Activated naive CD4-positive, alpha-beta T cell (primary cell): ENCODE measurements at places on chromosomes 1 and 21.

GRCh38 chr1:80919426-80919825 lies 881.3 kb upstream of the ADGRL2 start:
- no peak for DNase-seq

GRCh38 chr1:55399346-55399745 lies 184.2 kb upstream of the USP24 start:
- DNase-seq: no peak

- DNase-seq: no peak
Measured at GRCh38 chr1:93619507-93620171, 62.0 kb downstream of the BCAR3 start.

DNA sequence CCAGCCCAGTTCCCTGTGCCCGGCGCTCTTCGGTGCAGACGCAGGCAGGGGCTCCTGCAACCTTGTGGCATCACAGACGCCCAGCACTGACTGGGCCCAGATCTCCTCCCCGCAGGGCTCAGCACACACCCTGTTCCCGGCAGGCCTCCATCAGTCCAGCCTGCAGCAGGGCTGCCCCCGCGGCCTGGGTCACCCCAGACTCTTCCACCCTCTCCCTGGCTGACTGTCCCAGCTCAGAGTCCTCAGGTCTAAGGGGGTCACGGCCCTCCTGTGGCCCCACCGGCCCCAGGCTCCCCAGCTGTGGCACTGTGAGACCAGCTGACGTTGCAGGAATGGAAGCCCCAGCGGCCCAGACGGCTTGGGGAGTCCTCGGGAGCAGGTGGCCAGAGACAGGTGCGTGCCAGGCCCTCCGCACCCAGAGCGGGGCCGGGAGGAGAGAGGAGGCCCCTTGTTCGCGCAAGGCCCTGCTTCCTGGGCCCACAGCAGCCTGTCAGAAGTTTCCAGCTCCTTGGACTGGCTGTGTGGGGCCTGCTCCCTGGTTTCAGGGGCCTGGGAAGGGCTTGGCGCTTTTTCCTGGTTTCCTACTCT lies 4.2 kb downstream of the B3GALT6 start:
- no peak for DNase-seq

GRCh38 chr21:38790961-38791360 lies 14.8 kb upstream of the ETS2 start:
- no peak for DNase-seq

- DNase-seq: no peak
Measured at GRCh38 chr1:241235256-241235897, 121.6 kb downstream of the RGS7 start.

- no peak for DNase-seq
Measured at GRCh38 chr1:240115831-240116230, 24.1 kb downstream of the FMN2 start.

DNA sequence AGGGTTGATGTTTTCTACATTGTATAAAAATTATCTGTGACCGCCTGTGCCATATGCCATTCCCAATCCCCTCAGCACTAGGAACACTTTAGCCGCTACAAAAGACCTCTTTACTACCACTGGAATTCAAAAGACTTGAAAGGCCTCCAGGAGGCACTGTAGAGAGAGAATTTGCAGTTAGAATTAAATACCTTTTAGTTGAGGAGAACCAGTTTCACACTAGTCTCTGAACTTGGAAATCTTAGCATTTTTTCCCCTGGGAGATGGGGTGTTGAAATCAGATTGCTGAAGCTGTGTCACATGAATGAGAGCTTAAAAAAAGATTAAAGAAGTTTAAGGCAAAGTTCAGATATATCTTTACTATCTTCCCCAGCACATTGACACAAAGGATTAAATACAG lies 291.0 kb downstream of the ADGRL2 start:
- no peak for DNase-seq

GRCh38 chr21:36640721-36641244 lies 58.1 kb upstream of the SIM2 start:
- no peak for DNase-seq

DNA sequence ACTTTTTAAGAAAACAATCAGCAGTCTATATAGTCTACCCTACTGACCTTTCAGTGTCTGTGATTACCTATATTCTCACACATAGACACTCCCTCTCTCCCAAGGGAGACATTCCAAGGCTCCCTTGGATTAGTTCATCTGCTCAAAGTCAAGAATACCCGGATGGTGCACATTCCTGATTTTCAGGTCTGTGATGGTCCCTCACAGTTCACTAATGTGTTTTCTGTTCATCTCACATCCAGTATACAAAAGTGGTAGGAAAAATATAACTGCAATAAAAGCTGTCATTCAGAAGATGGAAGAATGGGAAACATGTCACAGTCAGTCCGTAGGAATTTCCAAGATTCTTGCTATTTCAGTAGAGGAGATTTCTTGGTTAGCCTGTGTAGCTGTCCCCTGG lies 224.1 kb upstream of the CACYBP start:
- DNase-seq: no peak

DNA sequence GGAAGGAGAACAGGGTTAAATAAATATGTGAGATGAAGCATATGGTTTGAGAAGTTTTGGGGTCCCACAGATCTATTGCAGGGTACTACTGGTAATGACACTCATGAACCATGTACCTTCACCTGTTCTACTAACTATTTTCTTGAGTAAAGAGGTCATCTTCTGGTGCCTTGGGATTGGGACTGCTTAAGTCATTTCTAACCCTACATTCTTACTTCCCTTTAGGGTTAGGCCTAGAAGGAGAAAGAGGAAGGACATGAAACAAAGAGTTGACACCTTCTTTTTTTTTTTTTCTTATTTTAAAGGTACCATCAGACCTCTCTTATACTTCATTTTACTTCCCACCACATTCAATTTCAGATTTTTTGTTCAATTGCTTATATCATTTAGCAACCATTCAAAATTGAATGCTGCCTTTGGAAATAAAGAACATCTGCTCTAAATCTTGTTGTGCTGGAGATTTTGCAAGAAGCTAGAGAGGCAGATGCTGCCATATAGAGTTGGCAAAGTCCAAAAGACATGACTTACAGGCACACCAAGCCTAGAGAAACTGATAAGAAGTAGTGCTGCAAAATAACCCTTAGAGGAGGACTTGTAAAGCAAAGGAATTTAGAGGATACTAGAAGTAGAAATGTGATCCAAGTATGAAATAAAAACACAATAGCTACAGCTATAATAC lies 374.4 kb upstream of the ST6GALNAC5 start:
- no peak for DNase-seq

GRCh38 chr1:27626031-27626935 lies 8.7 kb downstream of the FGR start:
- DNase-seq: no peak

DNA sequence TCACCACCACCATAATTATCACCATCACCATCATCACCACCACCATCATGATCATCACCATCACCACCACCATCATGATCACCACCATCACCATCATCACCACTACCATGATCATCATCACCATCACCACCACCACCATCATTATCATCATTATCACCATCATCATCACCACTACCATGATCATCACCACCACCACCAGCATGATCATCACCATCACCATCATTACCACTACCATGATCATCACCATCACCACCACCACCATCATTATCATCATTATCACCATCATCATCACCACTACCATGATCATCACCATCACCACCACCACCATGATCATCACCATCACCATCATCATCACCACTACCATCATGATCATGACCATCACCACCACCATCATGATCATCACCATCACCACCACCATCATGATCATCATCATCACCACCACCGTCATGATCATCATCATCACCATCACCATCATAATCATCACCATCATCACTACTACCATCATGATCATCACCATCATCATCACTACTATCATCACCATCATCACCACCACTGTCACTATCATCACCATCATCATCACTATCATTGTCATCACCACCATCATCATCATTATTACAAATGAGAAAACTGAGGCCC lies 60.2 kb downstream of the TRABD2B start:
- DNase-seq: no peak

DNA sequence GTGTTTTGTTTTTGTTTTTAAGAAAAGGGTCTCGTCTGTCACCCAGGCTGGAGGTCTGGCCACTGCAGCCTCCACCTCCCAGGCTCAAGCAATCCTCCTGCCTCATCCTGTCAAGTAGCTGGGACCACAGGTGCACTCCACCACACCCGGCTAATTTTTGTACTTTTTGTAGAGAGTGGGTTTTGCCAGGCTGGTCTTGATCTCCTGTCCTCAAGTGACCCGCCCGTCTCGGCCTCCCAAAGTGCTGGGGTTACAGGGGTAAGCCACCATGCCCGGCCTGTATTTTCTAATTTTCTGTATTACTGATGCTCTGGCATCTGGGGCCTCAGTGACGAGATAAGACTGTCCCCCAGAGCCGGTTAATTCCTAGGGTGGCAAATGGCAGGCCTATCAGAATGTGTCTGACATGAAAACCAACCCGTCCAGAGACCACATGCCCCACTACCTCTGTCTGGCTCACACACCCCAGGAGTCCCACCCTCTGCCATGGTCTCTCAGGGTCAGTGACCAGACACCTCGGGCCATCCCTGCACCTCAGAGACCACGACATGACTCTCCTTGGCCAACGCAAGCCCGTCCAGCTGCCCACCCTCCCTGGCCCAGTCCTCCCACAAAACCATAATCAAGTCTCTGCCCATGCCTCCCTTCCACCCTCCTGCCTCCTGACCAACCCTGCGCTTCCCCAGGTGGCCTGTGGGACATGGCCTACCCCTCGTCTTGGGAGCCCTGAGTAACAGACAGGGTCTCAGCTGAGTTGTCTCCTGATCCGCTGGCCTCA lies 12.5 kb downstream of the NPHP4 start:
- no peak for DNase-seq

- no peak for DNase-seq
Measured at GRCh38 chr1:13786541-13786940, 86.6 kb downstream of the PRDM2 start.

DNA sequence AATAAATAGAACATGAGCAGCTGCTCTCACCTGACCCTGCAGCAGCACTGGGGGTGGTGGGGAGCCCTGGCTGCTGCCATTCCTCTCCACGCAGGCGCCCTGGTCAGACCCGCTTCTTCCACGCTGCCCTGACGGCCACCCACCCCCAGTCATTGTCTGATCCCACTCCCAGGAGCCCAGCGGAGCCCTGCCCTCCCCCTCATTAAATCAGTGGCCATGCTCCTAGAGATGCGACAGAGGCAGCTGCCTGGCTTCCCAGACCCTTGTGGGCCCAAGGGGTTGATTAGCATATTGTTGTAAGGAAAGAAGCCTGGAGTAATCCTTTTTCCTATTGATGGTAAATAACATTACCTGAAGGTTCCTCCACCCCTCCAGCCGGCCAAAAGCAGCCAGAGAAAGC lies 301.5 kb downstream of the RRAGC start:
- DNase-seq: no peak

GRCh38 chr21:28719723-28720122 lies 273.0 kb downstream of the LTN1 start:
- no peak for DNase-seq

- no peak for DNase-seq
Measured at GRCh38 chr1:37739222-37739621, 25.7 kb downstream of the EPHA10 start.

GRCh38 chr1:165855010-165855838 lies 27.8 kb downstream of the UCK2 start:
- DNase-seq: no peak
